CD4-positive, alpha-beta memory T cell (primary cell): ENCODE measurements at places on chromosomes 12 and 14. TPM values are rescaled to one million over a fixed set of nuclear protein-coding genes. Genes with fewer than 3 reads are reported as not detected.

DNA sequence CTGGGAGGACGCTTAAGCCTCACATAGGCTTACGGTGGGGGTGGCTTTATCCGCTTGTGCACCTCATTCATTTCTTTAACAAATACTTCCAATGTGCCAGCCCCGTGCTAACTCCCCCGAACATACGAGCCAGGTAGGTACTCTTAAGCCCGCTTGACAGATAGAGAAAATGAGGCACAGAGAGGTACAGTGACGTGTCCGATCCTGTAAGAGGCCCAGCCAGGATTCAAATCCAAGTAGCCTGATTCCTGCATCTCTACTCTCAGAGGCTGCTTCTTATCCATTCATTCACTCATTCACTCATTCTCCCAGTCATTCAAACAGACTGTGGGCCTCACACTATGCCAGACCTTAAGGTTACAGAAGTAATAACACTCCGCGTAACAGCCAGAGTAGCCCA, 477 bp downstream of the OAS3 start:
- no peak for DNase-seq

DNA sequence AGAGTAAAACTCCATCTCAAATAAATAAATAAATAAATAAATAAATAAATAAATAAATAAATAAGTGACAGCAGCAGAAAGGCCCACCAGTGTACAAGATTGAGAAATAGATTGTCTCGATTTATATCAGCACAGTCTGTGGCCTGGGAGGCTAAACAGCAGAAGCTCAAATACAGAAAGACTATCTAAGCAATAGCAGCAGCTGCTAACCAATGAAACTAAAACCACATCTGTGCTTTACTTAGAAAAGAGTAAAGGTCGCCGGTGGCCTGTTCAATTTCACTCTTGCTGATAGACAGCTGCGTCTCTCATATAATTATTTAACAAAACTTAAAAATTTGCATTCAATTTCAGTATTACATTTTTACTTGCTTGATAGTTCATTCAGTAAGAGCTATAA, 325.7 kb downstream of the CEP128 start:
- DNase-seq = no peak

The LMNTD1 gene
- polyA plus RNA-seq = not detected

The SLC17A8 gene
- polyA plus RNA-seq = not detected

The RIMBP2 gene
- not detected for polyA plus RNA-seq
